ENCODE measurements at places on chromosomes 12 and 14.

DNA sequence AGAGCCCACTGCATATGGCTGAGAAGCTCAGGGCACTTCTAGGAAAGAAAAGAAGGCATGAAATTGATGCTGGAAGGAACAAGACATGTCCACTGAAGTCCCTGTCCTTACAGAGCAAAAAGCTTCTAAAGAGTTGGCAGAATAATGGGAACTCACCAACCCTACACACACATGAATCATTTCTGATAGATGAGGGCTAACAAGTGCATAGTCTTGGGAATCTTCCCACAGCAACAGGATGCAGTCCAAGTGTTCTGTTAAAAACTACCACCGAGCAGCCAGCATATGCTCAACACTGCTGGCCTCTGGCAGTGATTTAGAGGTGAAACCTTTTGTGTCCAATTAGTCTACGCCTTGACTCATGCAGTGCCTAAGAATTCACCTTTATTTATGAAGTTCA, 44.8 kb downstream of the RHOJ start:
- no peak for DNase-seq

GRCh38 chr12:63124778-63125177, 26.2 kb downstream of the AVPR1A start:
- DNase-seq: no peak

DNA sequence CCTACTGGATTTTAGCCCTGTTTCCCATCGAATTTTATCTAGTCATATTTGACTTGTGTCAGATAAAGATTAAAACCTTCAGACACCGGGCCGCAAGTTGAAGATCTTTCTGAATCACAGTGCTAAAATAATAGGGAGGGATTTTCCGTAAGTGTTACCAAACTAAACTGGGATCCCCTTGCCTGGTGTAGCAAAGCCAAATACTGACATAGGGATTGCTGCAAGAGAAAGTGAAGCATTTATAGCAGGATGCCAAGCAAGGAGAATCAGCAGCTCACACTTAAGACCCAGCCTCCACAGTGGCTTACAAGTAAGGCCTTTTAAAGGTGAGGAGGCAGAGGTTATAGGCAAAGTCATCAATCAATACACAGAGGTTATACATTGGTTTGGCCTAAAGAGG, 147.4 kb downstream of the AKAP6 start:
- DNase-seq: no peak

DNA sequence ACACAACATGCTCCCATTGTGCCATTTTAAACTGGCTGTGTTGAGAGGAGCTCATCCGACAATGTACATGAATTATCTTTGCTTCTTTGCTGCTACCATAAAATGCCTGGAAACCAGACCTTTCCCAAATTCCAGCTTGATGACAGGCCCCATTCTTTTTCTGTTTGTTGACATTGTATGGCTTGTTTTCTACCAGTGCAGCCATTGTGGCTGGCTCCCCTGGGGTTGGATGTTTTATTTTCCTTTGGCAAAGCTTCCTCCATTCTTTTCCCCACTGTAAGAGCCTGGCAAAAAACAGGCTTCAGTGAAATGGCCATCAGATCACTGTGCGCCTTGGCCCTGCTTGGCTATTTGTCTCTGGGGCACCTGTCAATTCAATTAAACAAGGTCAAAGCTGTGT, 532.5 kb downstream of the VRK1 start:
- DNase-seq: no peak

GRCh38 chr12:51926064-51926632, 18.8 kb downstream of the ACVRL1 start:
- no peak for DNase-seq

Data from activated T-cell treated with anti-CD3 and anti-CD28 coated beads for 48 hours (primary cell).